DND-41 (cell line): ENCODE measurements at places on chromosomes 6 and 20.

GRCh38 chr6:166487148-166487547 is 99.3 kb downstream of the RAMACL start:
- DNase-seq: no peak

DNA sequence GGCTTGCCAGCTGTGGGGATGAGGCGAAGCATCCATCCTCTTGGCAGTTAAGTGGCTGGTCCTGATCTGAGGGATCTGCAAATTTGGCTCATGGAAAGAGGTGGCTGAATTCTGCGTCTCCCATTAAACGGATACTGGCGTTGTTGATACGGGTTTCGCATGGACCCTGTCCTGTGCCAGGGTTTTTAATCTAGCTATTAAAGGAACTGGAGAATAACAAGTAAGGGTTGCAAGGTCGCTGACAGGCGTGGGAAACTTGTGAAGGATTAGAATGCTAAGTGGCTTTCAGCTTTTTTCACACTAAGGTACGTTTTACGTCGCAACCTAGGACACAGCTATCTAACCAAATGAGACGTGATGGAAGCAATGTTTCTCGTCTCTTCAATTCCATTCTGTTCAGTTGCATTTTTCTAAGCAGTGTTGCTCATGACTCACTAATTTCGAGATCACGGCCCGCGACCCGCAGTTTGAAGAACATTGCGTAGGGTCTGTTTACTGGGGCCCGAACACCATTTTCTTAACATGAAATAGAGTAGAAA is 852 bp downstream of the GMNN start:
- no peak for DNase-seq

DNA sequence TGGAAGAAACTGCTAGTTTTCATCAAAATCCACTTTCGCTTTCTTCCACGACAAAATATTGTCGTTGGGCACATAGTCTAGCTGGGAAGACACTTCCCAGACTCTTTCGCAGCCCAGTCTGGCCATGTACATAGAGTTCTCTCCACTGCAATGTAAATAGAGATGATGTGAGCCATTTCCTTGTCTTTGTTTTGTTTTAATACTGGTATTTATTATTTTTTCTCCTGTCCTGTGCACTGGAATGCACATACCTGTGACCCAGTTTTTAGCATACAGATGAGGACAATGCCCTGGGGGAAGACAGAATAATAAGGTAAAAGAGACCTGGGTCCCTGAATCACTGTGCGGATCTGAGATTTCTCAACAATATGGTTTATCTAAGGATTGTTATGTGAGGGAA is 149.5 kb upstream of the BMP5 start:
- DNase-seq: no peak

GRCh38 chr6:88890860-88891845 is 72.3 kb downstream of the RNGTT start:
- no peak for DNase-seq

DNA sequence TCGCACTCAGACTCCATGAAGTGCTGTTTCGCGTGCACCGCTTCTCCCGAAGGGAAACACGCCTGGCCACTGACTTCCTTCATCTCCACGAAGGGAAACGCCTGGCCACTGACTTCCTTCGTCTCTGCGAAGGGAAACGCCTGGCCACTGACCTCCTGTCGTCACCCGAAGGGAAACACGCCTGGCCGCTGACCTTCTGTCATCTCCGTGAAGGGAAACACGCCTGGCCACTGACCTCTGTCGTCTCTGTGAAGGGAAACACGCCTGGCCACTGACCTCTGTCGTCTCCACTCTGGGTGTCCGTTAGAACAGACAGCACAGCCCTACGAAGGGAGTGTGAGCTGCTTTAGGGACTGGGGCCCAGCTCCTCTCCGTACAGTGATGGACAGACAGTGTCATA is 17.1 kb upstream of the ADRM1 start:
- DNase-seq: no peak

DNA sequence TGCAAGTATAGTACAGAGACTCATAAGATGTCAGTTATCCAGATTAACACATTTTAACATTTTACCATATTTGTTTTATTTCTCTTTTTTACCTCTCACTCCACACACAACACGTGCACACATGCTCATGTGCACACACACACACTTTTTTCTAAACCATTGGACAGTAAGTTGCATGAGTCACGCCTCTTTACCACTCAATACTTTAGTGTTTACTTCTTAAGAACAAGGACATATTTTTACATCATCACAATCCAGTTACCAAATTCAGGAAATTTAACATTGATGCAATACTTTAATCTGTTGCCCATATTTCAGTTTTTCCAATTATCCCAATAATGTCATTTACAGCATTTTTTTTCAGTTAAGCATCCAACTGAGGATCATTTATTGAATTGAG is 109.0 kb downstream of the RIN2 start:
- no peak for DNase-seq

- no peak for DNase-seq
Measured at GRCh38 chr6:69719602-69720193, 77.1 kb downstream of the LMBRD1 start.

DNA sequence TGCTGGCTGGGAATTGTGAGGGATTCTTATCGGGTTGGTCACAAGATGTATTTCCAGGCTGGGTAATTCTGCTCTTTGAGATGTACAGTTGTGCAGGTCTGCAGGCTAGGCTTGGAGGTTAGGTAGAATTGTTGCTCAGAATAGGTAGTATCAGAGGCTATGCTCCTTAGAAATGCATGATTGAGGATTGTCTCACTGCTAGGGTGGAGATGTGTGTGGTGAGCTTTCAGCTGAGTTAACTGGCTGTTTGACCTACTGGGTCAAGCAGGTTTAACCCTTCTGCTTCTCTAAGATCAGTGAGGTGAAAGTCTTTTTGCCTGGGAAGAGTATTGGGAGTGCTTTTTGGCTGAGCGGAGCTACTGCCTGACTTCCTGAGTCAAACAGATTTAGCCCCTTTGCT is 701.1 kb downstream of the UTRN start:
- no peak for DNase-seq

DNA sequence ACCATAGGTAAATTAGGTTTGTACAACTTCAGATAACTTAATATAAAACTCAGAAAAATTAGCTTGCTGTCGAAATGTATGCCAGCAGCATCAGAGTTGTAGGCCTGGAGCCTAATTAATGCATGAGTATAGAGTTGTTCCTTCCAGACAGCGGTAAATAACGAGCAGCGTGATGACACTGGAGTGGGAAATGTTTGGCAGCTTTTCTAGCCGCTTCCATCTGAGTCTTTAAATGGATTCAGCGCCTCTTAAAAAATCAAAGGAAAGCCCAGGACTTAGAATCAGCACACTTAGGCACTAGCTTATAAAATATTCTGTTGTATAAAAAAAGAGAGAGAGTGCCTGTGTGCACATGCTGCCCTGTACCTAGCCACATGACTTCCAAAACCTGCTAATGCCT is 43.7 kb upstream of the SYNJ2 start:
- no peak for DNase-seq

- DNase-seq: no peak
Measured at GRCh38 chr6:452301-453067, 60.9 kb downstream of the IRF4 start.

DNA sequence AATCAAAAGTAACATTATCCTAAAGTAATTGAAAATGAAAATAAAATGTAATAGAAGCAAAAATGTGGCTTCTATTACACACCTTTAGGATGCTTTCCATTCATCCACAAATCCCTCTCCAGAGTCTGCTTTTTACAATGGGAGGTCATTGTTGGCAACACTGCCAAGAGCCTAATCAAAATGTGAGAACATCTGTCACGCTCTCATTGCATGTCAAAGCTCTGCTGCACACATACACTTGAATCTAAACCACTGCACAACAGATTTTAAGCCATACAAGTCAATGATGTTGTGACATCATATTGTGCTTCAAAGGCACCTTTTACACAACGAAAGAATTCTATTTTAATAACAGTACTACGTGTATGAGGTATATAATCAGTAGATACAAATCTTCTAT is 82.1 kb downstream of the PREP start:
- no peak for DNase-seq

- DNase-seq: peak; percentile 63
Measured at GRCh38 chr6:35139924-35140638, 1.1 kb downstream of the TCP11 start.

- no peak for DNase-seq
Measured at GRCh38 chr6:124903797-124904196, 58.4 kb upstream of the RNF217 start.

DNA sequence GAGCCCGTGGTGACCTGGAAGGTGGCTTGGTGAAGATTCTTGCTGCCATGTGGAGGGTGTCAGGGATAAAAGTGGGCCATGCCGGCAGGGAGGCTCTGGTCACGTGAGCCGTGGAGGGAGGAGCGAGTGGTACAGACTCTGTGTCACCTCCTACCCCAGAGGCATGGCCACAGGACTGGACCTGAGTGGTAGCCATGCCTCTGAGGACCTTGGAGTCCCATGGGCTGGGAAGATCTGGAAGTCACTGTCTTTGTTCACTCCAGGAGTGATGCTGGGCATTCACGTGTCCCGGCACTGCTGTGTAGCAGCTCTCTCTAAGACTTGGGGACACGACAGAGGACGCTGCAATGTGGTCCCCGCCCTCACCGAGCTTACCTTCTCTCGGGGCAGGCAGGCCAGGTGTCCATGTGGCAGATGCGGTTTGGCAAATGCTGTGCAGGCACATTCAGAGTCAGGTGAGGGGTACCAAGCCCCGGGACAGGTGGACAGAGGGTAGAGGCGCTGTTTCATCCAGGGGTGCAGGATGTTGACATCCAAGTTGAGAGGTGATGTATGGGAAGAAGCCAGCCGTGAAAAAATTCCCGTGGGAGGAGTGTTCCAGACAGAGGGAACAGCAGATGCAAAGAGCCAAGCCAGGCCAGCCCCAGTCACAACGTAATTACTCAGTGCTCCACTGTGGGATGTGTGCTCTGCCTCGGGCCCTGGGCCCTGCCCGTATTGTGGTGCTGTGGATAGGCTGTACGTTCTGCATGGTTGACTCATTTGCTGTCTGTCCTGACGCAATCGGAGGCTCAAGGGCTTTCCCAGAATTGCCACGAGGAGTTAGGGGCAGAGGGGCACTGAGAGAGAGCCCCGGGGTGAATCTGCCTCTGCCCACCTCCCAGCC is 307.8 kb downstream of the TAF4 start:
- DNase-seq: no peak

DNA sequence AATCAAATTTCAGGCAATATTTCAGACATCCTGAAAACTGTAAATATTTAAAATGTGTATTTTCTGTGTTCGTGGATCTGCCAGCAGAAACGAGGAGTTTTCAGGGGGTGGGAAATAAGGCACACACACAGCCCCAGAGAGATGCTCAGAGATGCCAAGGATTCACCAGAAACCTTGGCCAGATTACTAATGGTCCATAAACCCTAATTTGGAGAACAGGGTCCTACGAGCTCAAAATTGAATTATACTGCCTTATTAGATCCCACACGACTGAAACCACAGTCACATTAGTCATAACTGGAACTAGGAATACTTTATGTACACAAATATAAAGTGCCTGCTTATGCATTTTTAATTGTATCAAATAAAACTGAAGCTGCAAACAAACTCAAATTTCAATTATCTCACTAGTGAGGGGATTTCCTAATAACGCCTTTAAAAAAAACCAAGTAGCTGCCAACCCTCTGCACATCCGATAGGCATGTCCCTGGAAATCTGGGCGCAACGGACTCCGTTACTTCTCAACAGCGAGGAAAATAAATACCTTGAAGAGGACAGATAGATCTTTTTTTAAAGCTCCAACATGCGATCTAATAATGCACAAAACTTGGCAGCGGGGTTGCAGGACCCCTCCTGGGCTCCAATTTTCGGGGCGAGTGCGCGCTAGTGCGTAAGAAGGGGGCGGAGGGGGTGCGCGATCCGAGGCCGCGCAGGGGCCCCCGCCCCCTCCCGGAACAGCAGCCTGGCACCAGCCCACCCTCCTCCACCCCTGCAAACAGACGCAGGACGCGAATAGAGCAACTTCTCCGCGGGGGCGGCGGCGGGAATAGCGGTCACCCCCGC is 897 bp downstream of the CHD6 start:
- DNase-seq: peak; percentile 76

DNA sequence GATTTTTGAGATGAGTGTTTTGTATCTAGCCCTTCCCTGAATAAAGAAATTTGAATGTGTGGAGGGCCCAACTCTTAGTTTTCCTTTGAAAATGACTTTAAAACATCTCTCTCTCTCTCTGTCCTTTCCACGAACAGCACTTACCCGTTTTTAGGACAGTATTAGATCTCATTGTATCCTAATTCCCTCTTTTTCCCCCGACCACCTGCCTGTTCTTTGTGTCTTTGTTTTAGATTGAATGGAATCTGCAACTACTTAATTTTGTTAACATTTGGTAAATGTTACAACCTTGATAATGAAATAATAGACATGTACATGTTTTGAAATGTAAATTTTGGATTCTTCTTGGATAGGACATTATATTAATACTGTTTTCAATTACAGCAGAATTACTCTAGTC is 3.1 kb downstream of the DSP start:
- no peak for DNase-seq

- DNase-seq: no peak
Measured at GRCh38 chr6:138419766-138420165, 15.7 kb downstream of the HEBP2 start.

- no peak for DNase-seq
Measured at GRCh38 chr20:38620441-38620840, 18.8 kb downstream of the ARHGAP40 start.

GRCh38 chr6:170464524-170464979 is 88.6 kb downstream of the PSMB1 start:
- DNase-seq: no peak

DNA sequence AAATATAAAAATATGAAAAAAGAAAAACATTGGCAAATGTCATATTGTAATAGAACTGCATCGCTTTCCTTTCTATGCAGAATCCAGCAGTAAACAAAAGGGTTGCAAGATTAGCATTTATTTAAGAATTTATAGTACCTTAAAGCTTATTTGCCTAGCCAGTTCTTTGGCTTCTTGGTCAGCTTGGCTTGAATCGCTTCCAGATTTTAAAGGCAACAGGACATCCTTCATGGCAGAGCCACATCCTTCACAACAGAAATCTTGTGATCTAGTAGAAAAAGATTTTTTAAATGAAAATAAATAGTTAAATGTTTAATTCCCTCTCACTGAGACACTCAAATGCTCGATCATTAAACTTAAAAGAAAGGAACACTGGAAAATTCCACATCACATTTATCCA is 17.4 kb downstream of the UBE2J1 start:
- no peak for DNase-seq
